Esophagus mucosa (tissue), 1 donor: ENCODE measurements at places on chromosomes 7 and 10.
A peak's percentile ranks its signal among the peaks of the same experiment; 100 is the strongest.

GRCh38 chr10:131311661-131312477, at the start of gene TCERG1L:
TCERG1L (minus strand) TSS chr10:131311721; CDS start chr10:131311635, 86 bp downstream.
- ATAC-seq, result peak; percentile 74

GRCh38 chr10:112735041-112735695, 214.9 kb upstream of the TCF7L2 start:
- ATAC-seq, result no peak

GRCh38 chr7:11833431-11833830, 1.4 kb upstream of the THSD7A start:
- ATAC-seq, result no peak

DNA sequence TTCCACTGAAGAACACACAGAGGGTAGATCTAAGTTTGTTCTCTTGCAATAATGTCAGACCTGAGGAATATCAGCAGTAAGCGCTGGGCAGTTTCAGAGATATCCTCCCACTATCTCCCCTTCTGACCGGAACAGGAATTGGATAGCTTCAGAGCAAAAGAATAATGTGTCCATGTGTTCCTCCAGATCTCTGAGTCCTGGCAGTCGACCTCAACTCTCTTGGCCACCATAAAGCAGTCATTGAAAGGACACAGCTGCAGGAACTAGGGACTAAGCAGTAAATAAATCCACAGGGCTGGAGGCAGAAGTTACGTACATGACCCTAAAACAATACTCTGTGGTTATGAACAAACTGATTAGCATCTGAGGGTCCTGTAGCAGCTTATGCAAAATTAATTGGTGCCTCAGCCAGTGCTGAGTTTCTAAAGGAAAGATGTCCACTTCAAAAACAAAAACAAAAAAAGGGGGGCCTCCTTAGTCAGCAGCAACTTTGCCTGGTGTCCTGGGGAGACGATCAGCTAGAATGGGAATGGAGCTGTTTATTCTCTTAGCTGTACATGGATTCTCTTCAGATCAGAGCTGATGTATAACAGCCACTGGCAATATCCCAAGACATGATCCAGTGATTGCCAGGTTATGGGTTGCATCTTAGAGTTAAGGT, 6.4 kb upstream of the PRTFDC1 start:
- ATAC-seq, result no peak

DNA sequence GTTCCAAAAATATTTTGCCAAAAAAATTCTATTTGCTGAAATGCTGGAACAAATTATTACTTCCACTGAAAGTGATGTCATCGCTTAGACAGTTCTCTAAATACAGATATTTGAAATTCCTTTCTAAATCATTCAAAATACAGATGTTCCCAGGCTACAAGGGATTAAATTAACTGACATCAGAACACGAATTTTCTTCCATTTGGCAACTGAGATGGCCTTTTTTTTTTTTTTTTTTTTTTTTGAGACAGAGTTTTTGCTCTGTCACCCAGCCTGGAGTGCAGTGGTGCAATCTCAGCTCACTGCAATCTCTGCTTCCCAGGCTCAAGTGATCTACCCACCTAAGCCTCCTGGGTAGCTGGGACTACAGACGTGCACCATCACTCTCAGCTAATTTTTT, 57.0 kb downstream of the P4HA1 start:
- no peak for ATAC-seq

- ATAC-seq, result no peak
Measured at GRCh38 chr10:131514454-131514853, 202.9 kb upstream of the TCERG1L start.

- no peak for ATAC-seq
Measured at GRCh38 chr7:97639036-97639435, 92.8 kb upstream of the TAC1 start.
